HTR-8/SVneo (cell line): ENCODE measurements at places on chromosomes 13 and 19.

DNA sequence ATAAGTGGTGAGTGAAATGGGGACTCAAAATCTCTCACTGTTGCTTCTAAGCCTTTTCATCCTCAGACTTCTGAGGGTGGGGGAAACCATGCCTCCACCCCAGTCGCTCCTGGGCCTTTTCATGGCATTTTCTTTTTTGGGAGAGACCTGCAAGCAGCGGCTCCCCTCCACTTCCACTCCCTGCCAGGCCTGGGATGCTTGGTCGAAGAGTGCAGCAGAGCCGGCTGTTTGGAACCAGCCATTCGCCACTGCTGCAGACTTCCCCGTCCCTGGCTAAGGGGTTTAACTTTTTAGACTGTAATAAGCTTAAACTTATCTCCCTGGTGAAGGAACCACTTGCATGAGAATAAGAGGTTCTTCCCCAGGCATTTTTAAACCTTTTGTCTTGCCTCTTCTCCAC is 617.2 kb downstream of the PCDH9 start:
- no peak for DNase-seq

GRCh38 chr13:59479629-59480028 is 684.1 kb downstream of the DIAPH3 start:
- no peak for DNase-seq

- no peak for DNase-seq
Measured at GRCh38 chr13:21548577-21548976, 55.4 kb downstream of the MICU2 start.

DNA sequence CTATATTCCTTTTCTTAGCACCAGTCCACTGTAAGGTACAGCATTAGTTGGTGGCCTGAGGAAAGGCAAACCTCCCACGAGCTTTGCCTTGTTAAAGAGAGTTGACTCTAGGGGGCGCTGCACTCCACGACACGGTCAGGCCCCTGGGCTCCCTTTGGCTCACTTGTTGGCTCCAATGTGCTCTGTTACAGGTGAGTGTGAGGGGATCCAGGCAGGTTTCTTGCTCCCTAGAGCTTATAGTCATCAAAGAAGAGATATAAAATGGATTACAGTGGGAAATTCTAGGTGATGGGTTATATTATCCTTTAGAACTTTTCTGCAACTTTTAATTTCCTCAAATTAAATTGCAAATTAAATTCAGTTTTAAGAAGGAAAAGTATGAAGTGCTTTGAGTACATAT is 3.7 kb downstream of the WDR87 start:
- DNase-seq = peak; percentile 78
